Myometrial cell (primary cell): ENCODE measurements at places on chromosomes 1 and 21. TPM values are rescaled to one million over a fixed set of nuclear protein-coding genes. Genes with fewer than 3 reads are reported as not detected.

SPRR4 gene
- not detected in 2 replicates for total RNA-seq

PLA2G2C gene
- not detected in 2 replicates for total RNA-seq

FAM151A gene
- not detected in 2 replicates for total RNA-seq

FOXD2 gene
- under 0.01 and 0.29 TPM in 2 replicates for total RNA-seq

ZBTB8B gene
- total RNA-seq, result not detected in 2 replicates

ATP8B2 gene
- total RNA-seq, result 73.7 and 77.8 TPM in 2 replicates

GLMP gene
- 102 and 133 TPM in 2 replicates for total RNA-seq

AIRE gene
- not detected in 2 replicates for total RNA-seq
